ENCODE measurements at places on chromosomes 3 and 15.

- no peak for DNase-seq
These were observed 64.7 kb downstream of the ATP13A4 start for GRCh38 chr3:193489949-193490348.

- DNase-seq, result no peak
These were observed 32.3 kb downstream of the PARP16 start for GRCh38 chr15:65254356-65254755.

- DNase-seq, result no peak
These were observed 25.0 kb downstream of the RGMA start for GRCh38 chr15:93063796-93064690.

DNA sequence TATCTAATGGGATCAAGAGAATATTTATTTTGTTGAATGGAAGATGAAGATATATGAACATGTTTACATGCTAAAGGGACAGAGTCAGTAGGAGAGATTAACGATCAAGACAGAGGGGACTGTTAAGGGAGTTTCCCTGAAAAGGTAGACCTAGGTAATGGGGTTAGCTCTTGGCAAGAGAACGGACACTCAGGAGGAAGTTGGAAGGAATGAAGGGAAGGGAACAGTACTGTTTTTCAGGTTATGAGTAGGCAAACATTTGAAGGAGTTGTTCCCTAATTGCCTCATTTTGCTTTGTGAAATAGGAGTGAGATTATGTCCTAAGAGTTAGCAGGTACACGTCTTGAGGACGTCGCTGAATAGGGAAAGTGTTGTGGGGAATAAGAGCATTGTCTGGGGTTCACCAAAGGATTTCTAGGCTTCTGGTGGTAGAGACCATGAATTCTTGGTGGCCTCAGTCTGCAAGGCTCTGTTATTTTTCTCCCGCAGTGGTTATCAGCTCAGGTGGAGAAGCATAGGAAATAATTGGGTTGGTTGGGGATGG is 41.3 kb downstream of the PDE8A start:
- no peak for DNase-seq

DNA sequence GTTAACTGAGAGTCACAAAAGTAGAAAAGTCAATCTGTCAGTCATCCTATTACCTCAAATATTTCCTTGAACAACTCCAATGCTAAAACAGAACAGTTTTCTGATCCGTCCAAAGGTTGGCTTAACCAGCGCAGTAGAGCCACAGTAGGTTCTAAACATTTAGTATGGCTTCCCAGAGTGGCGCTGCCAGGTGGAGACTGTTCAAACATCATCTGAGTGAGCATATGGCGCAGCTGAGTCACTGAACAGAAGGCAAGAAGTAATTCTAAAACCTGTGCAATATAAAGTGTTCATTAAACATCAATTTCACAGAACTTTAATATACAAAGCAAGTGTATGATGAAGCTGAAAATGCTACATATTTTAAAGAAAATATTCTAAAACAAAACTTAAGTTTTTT is 19.9 kb downstream of the CIP2A start:
- no peak for DNase-seq

GRCh38 chr3:10394491-10395025 is 73.6 kb upstream of the SEC13 start:
- no peak for DNase-seq

GRCh38 chr3:136380530-136380929 is 130.4 kb downstream of the PCCB start:
- DNase-seq, result no peak

- DNase-seq, result no peak
These were observed 254.7 kb upstream of the PROK2 start for GRCh38 chr3:72039677-72040076.

DNA sequence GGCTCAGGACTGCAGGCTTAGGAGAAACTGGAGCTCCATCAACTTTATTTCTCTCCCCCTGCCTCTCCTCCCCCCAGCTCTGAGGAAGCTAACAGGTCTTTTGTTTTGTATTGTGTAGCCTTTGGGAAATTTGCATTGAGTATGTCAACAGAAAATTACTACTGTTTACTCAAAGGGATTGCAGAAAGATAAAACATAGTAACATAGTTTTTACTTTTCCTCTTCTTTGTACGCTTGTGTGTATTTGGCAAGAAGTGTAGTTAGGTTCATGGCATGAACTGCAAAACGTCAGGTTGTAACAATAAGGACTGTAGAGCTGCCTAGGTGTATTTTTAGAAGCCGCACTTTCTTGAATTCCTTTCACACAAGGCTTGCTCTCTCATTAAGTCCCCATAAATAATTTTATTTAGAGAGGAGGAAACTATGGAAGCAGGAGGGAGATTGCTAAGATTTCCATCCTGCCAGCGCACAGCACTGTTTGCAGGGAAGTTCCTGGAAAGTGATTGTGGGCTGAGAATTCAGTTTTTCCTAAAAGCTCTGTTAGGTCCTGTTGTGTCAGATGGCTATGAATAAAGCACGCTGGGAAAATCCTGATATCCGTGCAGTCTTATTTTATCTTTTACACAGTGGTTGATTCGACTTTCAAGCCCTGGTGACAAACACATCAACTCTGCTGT is 21.1 kb upstream of the SATB1 start:
- no peak for DNase-seq

DNA sequence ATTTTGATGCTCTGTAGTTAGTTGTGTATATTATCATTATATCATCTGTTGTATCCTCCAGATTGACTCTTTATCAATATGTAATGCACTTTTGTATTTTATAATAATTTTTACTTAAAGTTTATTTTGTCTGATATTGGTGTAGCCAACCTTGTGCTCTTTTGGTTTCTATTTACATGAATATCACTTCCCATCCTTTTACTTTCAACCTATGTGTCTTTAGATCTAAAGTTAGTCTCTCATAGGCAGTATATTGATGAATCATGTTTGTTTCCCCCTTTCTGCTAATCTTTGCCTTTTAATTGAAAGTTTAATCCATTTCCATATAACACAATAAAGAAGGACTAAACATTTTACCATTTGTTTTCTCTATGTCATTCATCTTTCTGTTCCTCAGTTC is 28.1 kb upstream of the CD200R1L start:
- DNase-seq, result no peak

DNA sequence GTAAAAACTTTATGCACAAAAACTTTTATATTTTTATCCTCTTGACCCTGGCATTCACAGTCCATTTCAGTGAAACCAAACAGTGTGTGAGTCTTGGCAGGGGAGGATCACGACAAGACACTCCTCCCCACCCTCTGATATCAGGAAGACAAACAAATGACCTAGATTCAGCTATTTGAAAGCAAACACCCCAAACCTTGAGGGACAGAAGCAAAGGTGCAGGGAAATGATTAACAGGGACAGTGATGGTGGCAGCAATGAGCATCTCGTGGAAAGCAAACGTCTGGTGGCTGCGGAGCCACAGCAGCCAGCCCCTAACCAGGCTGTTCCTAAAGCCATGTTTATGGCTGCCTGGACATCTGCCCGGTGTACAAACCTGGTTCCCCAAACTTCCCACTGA is 52.1 kb downstream of the FSIP1 start:
- no peak for DNase-seq

DNA sequence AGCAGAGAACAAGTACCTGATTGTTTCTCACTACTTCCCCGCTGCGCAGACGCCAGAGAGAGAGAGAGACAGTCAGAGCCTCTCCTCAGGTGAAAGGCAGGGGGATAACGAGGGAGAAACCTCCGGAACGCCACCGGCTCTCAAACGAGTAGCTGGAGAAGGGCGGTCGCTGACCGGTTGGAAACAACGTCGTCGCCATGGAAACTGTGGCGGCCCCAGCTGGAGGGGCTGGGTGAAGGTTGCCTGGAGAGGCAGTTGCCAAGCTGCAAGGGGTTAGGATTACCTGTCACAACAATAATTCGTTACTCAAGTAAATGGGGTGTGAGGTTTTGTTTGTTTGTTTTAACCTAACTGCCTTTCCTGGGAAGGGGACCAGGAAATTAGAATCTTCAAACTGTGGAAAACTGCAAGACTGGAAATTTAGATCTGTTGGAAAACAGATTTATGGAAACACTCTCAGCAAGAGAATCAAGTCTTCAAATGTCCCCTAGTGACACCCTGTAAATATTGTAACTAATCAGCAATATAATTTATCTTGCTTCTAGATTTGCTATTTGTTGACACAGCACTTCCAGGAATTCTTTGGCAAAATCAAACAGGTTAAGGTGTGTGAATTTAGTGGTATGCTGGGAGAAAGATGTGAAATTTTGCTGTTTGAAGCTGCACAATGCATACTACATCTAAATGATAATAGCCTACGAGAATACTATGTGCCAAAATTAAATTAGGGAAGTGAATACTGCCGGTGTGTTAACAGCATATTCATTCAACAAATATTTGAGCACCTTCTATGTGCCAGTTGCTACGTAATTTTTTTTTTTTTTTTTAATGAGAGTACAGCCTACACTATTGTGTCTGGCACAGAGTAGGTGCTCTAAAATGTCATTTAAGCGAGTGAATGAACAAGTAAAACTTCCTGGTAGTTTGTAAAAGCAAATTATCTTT is at the start of gene DNAH12:
DNAH12 (minus strand) TSS at position 164 of the 945 bp plus-strand sequence. CDS start 1,474 bp downstream, outside the sequence.
- DNase-seq, result no peak

DNA sequence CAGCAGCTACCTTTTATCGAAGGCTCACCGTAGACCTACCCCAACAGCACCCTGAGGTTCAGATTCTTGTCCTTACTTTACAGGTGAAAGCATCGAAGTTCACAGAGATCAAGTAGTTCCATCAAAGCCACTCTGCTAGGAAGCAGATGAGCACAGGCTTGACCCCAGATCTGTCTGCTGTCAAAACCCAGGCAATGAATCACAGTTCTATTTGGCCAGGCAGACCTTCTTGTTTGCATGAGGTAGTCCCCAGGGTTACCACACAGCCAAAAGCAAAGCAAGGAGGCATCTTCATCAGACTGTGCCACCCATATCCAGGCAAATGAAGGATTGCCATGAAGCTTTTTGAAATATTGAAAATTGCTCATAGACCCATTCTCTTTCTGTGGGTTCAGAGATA is 33.0 kb downstream of the HES1 start:
- no peak for DNase-seq

DNA sequence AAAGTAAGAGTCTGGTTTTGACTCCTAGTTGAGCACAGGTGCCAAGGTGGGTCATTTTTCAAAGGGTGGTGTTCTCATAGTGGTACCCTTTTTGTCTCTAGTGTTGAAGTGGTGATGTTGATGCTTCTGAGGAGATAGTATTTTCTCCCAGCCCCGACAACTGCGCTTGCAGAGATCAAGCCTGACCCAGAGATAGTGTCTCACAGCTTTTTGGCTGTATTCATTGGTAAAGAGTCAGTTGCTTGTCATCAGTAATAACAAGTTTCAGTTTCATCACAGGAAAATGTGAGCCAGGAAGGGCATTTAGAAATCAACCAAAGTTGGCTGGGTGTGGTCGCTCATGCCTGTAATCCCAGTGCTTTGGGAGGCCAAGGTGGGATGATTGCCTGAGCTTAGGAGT is 139.3 kb downstream of the NFKBIZ start:
- no peak for DNase-seq

Measured in central memory CD4-positive, alpha-beta T cell (primary cell).